ENCODE measurements at places on chromosomes 4 and X.

DNA sequence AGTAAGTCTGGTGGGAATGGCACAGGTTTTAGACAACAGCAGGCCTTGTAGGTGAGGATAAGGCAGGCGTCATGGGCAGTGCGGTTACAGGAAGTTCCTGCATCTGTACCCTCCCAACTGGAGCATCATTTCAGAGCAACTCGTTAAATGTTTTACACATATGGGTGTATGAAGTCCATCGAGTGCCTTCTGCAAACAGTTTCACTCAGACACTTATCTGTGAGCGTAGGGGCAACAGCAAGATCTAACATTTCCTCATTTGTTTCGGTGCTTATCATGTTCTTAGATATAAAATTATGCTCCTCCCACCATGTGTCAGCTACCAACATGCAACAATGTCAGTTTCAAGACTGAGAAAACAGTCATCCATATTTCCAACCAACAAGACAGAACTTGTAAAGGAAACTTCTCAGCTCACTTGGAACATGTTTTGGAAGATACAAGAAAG lies 69.9 kb downstream of the ELOVL6 start:
- DNase-seq: no peak

- no peak for DNase-seq
These were observed 457.2 kb downstream of the GALNTL6 start for GRCh38 chr4:172270397-172270796.

DNA sequence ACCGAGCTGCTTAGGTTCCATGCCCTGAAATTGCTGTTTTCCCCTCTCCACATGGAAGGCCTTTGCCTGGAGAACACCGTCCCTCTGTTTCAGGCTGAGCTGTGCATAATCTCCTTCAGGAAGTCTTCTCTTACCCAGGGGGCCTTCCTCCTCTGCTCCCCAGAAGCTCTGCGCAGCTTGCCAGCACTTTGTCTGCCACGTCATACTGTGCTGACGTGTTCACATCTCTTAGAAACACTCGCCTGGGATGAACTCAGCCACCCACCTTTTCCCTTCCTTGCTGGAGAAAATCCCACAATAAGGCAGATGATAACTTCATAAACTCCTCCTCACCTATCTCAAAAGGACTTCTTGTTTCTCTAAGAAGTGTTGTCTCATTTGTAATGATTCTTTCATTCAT lies 110.7 kb downstream of the ARHGAP10 start:
- no peak for DNase-seq

DNA sequence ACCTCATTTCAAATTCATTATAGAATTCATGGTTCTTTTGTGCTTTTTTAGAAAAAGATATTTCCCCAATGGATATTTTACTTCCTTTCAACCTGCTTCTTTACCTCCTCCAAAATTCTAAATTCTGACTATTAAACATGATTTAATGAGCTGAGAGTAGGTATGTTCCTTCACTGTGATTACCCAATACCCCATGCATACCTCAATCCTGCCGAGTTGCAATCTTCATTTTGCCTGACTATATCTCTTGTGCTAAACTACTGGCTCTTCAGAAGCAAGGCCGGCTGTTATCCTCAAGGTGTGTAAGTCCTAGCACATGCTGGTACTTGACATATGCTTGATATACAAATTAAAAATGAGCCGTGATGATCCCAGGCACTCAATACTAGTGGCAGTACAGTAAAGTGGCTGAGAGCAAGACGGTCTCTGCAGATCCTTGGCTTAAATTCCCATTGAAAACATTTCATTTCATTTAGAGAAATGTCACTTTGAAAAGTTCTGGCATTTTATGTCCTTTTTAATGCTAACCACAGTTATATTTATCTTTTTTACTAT lies 320.4 kb downstream of the KCNIP4 start:
- DNase-seq: no peak

DNA sequence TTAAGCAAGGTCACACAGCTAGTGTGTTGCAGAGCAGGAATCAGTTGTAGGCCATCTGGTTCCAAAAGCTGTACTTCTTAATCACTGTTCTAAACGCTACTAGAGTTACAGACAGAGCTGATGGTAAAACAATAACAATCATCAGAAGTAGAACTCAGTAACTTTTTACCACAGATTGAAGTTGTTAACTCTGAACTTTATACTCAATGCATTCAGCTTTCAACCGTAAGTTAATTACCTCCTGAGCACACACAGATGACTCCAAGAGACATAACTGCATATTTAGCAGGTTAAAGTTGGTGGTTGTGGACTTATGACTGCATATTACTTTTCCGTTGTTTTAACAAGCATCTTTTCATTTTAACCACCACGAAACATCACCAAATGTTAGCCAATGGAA lies 127.3 kb downstream of the PRSS12 start:
- no peak for DNase-seq

DNA sequence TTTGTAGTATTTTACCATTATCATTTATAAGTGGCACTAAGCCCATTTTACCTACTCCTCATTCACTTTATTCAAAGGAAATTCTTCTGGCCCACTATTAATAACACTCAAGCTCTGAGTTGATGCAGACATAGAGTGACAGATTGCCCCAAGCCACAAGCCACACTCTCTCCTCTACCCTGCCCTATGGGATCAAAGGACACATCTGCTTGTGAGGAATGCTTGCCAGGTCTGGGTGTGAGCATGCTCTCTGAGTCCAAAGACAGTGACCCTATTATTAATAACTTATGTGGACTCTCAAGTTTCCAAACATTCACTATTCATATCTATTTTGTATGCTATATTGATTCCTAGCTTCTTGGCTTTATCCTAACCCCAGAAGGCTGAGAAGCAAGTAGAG lies 18.5 kb downstream of the ETNPPL start:
- no peak for DNase-seq

DNA sequence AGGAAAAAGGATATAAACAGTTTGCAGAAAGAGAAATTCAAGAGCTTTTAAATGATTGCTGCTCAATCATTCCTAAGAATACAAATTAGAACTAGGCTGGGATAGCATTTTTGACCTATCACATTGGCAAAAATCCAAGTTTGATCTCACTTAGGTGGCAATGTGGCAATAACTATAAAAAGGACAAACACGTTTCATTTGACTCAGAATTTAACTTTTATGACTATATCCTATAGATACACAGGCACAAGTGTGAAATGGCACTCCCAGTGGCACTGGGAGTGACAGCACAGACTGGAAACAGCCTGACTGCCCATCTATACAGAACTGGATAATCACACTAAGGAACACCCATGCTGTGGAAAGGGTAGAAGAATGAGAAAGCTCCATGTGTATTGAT lies 11.1 kb downstream of the CENPU start:
- no peak for DNase-seq

GRCh38 chr4:104629601-104630000 lies 134.9 kb upstream of the CXXC4 start:
- no peak for DNase-seq

- DNase-seq: peak; percentile 14
These were observed 920 bp downstream of the HTT-AS start for GRCh38 chr4:3073158-3074077.

GRCh38 chrX:3962511-3963311 lies 249.3 kb upstream of the PRKX start:
- no peak for DNase-seq

- DNase-seq: no peak
These were observed 14.6 kb upstream of the CLTRN start for GRCh38 chrX:15679246-15679645.

DNA sequence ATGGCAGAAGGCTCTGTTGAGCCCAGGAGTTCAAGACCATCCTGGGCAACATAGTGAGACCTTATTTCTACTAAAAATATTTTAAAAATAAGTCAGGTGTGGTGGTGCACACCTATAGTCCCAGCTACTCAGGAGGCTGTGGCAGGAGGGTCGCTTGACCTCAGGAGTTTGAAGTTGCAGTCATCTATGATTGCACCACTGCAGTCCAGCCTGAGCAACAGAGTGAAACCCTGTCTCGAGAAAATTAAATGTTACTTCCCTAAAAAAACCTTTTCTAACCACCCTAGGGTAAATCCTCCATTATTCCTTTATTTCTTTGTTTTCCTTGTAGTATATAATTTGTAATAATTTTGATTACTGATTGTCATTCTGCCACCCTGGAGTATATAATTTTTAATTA lies 7.9 kb downstream of the FAM200B start:
- no peak for DNase-seq

DNA sequence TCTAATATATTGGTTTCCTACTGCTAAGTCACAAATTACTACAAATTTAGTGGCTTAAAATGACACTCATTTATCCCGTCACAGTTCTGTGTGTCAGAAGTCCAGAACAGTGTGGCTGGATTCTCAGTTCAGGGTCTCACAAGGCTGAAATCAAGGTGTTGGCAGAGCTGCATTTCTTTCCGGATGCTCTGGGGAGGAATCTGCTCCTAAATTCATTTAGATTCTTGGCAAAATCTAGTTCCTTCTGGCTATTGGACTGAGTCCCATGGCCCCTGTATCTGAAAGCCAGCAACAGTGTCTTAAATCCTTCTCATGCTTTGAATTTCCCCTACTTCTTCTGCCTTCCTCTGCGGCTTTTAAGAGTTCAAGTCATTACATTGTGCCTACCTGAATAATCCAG lies 103.1 kb upstream of the BMP3 start:
- no peak for DNase-seq

GRCh38 chr4:102411408-102411807 lies 66.1 kb upstream of the SLC39A8 start:
- no peak for DNase-seq

DNA sequence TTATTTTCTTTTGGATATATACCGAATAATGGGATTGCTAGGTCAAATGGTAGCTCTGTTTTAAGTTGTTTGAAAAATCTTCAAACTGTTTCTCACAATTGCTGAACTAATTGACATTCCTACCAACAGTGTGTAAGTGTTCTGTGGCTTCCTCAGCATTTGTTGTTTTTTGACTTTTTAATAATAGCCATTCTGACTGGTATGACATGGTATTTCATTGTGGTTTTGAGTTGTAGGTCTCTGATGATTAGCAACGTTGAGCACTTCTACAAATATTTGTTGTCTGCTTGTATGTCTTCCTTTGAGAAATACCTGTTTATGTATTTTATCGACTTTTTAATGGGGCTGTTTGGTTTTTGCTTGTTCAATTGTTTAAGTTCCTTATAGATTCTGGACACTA lies 680.1 kb upstream of the GRIA3 start:
- no peak for DNase-seq

- no peak for DNase-seq
These were observed 7.6 kb downstream of the SEPTIN11 start for GRCh38 chr4:76957004-76957738.

GRCh38 chrX:140766024-140766611 lies 56.6 kb downstream of the LINC00632 start:
- DNase-seq: no peak

- DNase-seq: no peak
These were observed 110.9 kb downstream of the FBXW7 start for GRCh38 chr4:152424977-152425376.

DNA sequence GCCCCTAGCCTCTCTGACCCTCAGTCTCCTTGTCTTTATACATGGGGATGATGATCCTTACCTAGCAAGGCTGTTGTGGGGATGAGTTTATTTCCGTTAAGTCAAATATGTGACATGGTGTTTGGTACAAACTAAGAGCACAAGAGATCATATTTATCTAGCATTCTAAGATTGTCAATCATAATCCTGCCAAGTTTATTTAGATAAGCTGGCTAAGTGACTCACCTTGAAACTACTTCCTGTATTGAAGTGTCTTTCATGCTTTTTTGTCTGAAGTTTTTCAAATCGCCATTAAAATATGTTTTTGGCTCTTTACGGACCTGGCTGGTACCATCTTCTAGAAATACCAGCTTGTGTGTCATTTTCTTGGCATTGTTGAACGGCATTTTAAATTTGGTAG lies 30.7 kb downstream of the MAP7D3 start:
- DNase-seq: no peak

GRCh38 chr4:186946682-186947294 lies 223.1 kb upstream of the FAT1 start:
- no peak for DNase-seq

DNA sequence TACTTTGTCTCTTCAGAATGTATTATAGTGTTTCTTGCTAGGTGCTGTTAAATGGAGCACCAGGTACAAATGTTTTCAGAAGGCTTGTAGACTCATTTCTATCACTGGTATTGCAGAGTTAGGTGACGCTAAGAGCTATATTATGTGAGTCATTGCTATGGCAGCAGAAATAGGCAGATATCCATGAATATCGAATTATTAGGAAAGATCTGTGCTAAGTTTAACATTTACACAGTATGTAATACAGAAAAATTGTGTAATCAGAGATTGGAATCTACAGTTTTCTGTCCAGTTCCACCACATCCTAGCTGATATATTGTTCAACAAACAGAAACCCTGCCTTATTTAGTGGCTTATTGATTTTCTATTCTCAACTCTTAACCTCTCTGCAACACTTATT lies 1025.5 kb downstream of the STIM2 start:
- no peak for DNase-seq
